ENCODE measurements at places on chromosomes 1 and 21. TPM values are rescaled to one million over a fixed set of nuclear protein-coding genes. Genes with fewer than 3 reads are reported as not detected.

GUCA2B gene
- polyA plus RNA-seq, result not detected

DNA sequence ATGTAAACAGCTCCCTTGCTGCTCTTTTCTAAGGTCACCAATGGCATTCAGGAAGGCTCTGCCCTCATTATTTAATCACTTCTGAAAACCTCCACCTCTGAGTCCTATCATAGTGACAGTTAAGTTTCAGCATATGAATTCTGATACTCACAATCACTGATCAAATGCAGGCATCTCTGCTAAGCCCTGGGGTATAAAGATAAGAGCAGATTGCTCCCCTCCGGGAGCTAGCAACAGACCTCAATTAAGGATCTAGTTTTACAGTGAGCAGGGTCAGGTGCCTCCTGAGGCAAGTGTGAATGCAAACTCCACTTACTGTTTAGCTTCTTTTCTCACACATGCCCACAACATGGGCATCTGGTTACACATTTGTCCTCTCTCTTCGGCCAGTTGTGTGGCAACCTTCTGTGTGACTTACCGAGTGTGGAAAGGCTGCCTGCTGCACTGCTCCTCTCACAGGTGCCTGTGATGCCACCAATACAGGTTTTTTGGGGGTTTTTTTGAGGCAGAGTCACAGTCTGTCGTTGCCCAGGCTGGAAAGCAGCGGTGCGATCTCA is 15.0 kb downstream of the IL10RB start:
- H3K27me3 ChIP-seq, result no peaks in the 10 kb centered on the region
- H3K36me3 ChIP-seq, result peaks cover 46% of the 10 kb centered on the region
- H3K4me3 ChIP-seq, result no peak overlapping the region

- H3K27me3 ChIP-seq, result peaks cover 17% of the 10 kb centered on the region
- H3K4me3 ChIP-seq, result no peak overlapping the region
- no peaks in the 10 kb centered on the region for H3K36me3 ChIP-seq
- peak overlapping the region; percentile 49 for H3K27ac ChIP-seq
- peak; percentile 65 for DNase-seq
Measured at GRCh38 chr1:167555971-167556714, 2.6 kb upstream of the CREG1 start.

DNA sequence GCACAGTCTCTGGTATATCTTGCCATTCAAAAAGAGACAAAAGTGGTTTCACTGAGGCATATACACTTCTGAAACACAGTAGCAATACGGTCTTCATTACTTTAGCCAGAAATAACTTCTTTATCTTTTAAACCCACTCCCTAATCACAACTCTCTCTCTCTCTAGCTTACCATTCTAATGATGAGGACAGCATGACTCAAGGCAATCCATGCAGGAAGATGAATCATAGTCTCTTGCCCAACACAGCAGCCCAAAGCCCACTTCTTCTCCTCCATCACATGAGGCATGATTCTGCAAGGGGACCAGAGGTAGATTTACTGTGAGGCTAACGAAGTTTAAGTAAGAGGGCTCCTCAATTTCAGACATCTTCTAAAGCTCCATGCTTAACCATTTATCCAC is 285.0 kb upstream of the NR5A2 start:
- H3K4me3 ChIP-seq, result no peak overlapping the region
- H3K36me3 ChIP-seq, result no peaks in the 10 kb centered on the region
- peaks cover 9% of the 10 kb centered on the region for H3K27me3 ChIP-seq
- no peaks in the 10 kb centered on the region for H3K4me1 ChIP-seq

DNA sequence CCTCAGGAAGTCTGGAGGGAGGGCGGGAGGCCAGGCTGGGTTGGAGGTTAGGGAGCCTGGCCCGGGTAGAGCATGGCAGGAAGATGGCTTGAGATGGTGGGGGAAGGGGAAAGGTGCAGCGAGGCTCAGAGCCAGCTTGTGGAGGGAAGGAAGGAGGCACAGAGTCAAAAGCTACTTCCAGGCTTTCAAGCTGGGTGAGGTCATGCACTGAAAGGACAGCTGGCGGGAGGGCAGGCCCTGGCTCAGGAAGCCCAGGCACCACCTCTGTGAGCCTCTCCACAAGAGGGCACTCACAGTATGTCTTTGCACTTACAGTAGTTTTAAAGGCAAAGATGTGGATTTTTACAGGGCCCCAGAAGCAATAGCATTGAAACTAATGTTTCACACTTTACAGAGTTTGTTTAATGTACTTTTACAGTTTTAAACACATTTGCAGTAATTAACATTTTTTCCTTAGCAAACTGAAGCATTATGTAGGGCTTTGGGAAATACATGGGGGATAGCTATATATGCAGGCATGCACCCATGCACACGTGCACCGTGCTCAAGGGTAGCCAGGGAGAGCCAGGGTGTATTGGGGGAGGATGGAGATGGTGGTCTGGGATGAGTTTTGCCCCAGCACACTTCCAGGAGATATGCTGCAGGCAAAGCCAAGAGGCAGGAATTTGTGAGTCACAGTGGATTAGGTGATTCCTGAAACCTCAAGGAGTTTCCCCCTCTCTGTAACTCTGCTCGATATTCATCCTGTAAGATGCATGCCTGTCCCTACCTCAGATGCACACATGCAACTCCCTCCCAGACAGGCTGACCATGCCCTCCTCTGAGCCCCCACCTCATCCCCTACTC is 6.1 kb upstream of the ADAM15 start:
- H3K4me3 ChIP-seq, result no peak overlapping the region
- peak; percentile 59 for DNase-seq
- no peaks in the 10 kb centered on the region for H3K36me3 ChIP-seq
- H3K4me1 ChIP-seq, result peaks cover 17% of the 10 kb centered on the region

- no peaks in the 10 kb centered on the region for H3K27me3 ChIP-seq
- H3K27ac ChIP-seq, result no peak overlapping the region
- peaks cover 10% of the 10 kb centered on the region for H3K4me1 ChIP-seq
- no peak overlapping the region for H3K4me3 ChIP-seq
- H3K36me3 ChIP-seq, result peaks cover 7% of the 10 kb centered on the region
Measured at GRCh38 chr21:14842601-14843000, 222.2 kb downstream of the NRIP1 start.

Measured in naive B cell (primary cell).